Fibroblast of pulmonary artery (primary cell): ENCODE measurements at places on chromosomes 7 and 10.

GRCh38 chr7:35241884-35242283, 12.0 kb downstream of the TBX20 start:
- DNase-seq = no peak

DNA sequence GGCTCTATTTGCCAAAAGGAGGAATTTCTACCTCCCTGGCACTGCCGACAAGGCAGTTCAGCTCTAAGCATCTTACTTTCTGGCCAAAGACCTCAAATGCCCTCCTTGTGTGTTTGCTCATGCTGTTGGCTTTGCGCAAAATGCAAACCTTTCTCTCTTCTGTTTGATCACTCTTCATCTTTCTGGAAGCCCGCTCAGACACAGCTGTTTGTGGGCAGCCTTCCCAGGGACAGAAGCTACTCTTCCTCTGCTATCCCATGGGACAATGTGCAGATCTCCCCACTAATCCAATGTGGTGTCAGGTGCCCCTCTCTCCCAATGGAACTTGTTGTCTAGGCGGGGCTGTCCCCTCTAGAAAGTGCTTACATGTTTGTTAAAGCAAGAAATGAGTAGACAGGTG, 278.7 kb downstream of the CCSER2 start:
- DNase-seq = no peak

DNA sequence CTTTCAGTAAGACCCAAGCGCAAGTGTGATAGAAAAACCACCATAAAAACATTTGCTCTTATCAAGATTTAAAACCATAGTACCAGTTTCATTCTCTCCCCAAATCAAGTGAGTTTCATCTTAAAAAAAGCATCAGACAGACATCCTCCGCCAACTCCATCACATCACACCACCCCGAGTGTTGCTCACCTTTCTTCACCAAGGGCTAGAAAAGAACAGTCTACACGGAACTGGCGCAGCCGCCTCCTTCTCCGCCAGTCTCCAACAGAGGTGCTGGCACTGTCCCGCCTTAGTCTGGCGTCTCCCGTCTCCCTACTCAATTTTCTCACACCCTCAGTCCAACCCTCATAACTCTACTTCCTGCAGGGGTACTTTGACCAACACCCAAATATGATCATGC, 46.9 kb upstream of the WIPI2 start:
- no peak for DNase-seq

GRCh38 chr10:114288424-114289095, 49.5 kb downstream of the VWA2 start:
- DNase-seq = no peak

DNA sequence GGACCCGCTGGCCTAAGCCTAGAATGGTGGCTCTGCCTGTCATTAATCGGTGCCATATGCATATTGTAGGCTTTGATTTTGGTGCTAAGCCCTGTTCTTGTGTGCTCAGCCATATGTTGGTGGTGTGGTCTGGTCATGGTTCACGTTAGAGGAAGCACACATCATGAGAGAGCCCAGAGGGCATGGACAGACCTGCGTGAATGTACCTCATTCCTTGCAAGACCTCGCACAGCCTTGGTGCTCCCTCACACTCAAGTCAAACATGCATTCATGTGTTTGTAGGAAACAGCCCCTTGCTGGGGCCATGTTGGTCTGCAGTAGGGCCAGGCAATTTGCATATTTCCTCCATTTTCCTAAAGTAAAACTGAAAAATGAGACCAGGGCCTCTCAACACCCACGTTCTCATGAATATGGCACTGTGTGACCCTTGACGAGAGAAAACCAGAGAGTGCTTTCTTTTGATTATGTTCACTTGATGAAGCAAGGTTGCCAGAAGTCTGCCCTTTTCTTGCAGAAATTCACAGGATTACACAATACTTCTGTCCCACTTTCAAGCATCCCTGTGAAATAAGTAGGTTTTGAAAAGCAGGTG, 268.7 kb downstream of the CELF2 start:
- DNase-seq = no peak

DNA sequence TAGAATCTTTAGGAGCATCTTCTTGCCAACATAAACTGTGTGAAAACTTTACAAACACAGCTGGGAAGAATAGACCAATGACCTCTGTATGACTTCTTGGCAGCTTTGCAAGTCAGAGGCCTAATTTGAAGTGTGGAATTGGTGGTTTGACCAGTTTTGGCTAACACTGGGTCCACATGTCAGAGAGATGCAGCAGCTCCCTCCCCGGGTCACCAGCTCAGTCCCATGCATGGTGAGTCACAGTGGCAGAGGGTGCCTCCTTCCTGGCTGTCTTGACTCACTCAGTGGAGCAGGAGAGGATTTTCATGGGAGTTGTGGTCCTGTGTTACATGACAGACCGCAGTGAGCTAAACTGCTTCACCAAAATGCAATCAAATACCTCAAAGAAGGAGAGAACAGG, 8.2 kb upstream of the STARD3NL start:
- peak; percentile 49 for DNase-seq
